ENCODE measurements at places on chromosomes 3 and 15. TPM values are rescaled to one million over a fixed set of nuclear protein-coding genes. Genes with fewer than 3 reads are reported as not detected.

The PGBD4 gene
- 2.4 TPM for total RNA-seq

DNA sequence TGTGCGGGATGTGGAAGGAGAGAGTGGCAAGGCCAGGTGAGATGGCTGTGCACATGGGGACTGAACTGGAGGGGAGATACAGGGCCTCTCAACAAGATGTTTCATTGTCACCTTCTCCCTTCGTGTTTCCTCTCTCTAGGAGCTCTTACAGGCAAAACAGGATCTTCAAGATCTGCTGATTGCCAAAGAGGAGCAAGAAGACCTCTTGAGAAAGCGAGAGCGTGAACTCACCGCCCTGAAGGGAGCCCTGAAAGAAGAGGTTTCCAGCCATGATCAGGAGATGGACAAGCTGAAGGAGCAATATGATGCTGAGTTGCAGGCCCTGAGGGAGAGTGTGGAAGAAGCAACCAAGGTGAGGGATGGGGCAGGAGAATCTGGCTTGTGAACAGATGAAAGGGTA, 85.2 kb downstream of the CGNL1 start:
- no peak for DNase-seq

GRCh38 chr15:33671456-33671855, 296.8 kb upstream of the CHRM5 start:
- DNase-seq: no peak

The CCDC13 gene
- 2.4 TPM for total RNA-seq

The MESP1 gene
- 2.2 TPM for total RNA-seq

The GOLGA6L7 gene
- total RNA-seq: not detected

GRCh38 chr15:63381301-63382204, at the start of gene CA12:
TSS of gene CA12 (minus strand) at chr15:63381846. CDS start at chr15:63381720, 126 bp downstream.
- DNase-seq: no peak

The PHC3 gene
- 38.2 TPM for total RNA-seq

DNA sequence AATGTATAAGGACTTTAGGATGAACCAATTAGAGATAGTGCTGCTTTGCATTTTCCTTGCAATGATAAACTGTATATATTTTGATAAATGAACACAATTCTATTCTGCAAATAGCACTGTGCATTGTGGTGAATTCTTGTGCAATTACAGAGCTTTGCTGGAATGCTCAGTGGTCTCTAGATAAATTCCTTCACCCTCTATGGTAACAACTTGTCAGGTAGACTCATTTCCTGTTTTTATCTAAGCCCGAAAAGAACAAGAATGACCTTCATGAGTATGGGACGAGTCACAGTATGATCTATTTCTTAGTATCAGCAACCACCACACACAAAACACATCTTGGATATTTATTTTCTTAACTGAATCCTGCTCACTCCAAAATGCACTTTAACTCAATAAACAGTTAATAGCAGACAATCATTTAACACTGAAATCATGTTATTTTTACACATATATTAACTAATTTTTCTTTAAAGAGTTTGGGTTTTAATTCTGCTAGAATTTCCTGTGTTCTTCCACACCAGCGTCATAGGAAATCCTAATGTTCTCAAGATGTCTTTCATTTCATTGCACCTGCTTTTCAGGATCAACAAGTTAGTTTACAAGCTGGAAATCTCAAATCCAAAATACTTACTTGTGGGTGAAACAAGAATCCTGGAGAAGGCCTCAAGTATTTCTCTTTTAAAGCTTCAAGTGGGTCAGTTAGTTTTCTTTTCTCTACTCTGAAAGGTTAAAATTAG, 551.2 kb downstream of the MECOM start:
- DNase-seq: no peak

The CP gene
- 7.4 TPM for total RNA-seq

The COL6A5 gene
- 0.14 TPM for total RNA-seq

- DNase-seq: no peak
These were observed 29.2 kb upstream of the UMPS start for GRCh38 chr3:124700880-124701684.

The ANKRD34C gene
- not detected for total RNA-seq

The FBXO40 gene
- total RNA-seq: not detected

GRCh38 chr3:123341-123740, 73.2 kb upstream of the CHL1 start:
- no peak for DNase-seq

DNA sequence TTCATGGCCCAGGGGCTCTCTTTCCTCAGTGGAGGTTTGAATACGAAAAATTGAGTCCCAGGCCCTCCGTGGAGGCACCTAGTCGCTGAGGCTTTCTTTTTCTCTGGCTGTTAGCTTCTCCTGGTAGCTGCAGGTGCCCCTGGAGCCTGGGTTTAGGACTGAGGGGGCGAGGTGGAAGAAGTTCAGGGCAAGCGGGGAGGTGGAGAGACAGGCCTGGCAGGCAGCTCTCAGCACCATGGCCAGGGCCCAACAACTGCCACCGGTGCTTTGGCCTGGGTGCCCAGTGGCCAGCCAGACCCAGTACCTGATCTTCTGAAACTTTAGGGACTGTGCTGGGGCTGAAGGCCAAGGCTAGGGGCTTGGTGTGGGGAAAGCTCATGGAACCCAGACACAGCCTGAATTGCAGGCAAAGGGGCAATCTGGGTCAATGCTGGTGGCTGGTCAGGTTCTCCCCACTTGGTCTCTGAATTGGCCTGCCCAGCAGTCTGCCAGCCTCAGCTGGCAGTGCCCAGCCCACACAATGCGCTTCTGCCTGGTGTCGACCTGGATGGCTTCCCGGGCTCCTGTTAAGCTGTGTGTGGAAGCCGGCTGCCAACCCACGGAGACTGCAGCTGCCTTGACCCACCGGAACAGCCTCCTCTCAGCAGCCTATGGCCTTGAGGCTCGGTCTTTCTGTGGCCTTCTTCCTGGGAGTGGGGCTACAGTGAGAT, 30.3 kb upstream of the POLG start:
- DNase-seq: no peak

- no peak for DNase-seq
These were observed 1013.1 kb downstream of the NTRK3 start for GRCh38 chr15:87243474-87243873.

- DNase-seq: no peak
These were observed 62.2 kb upstream of the P2RY1 start for GRCh38 chr3:152772674-152773225.

DNA sequence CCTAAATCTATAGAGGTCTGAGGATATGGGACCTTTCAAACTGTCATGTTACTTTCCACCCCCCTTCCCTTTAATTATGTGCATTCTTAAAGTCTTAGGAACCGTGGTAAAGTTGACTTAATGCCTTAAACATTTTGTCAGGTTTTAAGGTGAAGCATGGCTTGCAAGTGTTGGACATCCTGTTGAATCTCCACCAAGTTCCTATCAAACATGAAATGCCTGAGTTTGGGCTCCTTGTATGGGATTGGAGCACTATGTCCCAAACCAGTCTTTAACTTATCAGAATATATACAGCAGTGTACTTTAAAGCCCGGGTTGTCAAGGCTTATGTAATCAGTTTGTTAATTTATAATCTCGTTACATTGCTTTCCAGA, 1.1 kb downstream of the SNRK start:
- DNase-seq: no peak

The CHAC1 gene
- 7.8 TPM for total RNA-seq

GRCh38 chr3:152834191-152834775, 648 bp upstream of the P2RY1 start:
- no peak for DNase-seq

- no peak for DNase-seq
These were observed 39.3 kb upstream of the PRICKLE2 start for GRCh38 chr3:64264501-64265109.

The TMEM44 gene
- 22.8 TPM for total RNA-seq

DNA sequence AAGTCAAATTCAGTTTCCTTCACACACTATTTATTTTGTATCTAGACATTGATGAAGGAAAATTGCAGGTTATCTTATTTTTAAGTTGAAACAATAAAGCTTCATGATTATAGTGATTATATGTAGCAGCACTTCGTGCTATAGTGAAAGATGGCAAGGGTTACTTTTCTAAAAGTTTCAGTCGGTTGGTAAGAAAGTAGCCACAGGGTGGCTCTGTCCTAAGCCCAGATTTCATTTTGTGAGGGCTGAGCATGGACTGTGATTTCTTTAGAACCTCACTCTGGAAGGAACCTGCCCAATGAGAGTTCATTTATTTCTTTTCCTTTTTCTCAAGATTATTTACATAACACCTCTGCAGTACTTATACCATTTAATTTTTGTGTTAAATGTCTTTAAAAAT, 66.5 kb downstream of the NME9 start:
- no peak for DNase-seq

DNA sequence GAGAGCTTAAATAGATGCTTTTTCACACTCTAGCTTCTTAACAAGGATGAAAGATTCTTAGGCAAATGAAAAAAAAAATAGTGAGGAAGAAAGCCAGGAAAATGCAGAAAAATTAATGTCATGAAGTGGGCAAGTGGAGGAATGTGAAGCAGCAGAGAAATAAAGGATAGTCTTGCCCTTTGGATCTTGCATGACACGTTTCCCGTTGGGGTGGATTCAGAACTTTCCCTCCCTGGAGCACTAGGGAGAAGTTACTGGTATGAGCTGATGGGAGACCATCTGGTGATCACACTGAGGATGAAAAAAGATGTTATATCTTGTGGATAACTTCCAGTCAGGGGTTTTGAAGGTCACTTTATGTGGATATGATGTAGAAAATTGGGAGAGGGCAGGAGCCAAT, 361.8 kb upstream of the ROPN1 start:
- no peak for DNase-seq

DNA sequence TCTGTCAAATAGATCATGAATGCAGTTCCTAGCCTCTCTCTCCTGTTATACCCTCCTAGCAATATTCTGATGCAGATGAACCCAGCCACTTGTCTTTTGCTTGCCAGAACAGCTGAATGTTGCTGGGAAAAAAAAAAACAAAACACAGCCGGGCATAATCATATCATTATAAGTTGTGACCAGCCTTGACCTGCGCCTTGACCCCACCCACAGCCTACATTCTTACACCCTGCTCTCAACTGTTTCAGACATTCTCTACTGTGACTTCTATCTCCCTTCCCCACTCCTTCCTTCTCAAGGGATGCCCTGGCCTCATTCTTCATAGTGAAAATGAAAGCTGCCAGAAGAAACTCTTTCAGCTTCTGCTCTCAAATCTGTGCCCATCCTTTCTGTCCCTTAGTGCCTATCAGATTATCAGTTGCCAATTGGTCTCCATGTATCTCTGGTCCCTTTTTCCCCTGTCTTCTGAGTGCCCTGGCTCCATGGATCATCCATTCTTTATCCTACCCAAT, 389.1 kb upstream of the TPRG1 start:
- no peak for DNase-seq

- no peak for DNase-seq
These were observed 34.9 kb downstream of the MED12L start for GRCh38 chr3:151120409-151120808.

DNA sequence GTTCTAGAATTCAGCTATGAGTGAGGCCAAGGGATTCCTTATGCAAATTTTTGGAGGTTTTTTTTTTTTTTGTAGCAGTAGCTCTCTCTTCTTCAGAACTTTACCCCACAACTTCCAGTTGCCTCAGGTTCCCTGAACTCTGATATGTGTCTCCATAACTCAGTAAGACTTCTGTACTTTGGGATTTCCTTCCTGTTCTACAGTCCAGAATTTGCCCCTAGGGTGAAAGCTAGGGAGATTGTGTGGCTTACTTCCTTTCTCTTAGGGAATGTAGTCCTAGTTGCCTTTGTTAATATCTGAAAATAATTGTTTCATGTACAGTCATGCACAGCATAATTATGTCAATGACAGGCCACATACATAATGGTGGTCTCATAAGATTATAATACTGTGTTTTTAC, 30.8 kb downstream of the LRRC28 start:
- DNase-seq: no peak

- DNase-seq: no peak
These were observed 7.3 kb downstream of the CSRNP1 start for GRCh38 chr3:39146083-39146501.

GRCh38 chr15:36432161-36432560, 147.3 kb upstream of the CDIN1 start:
- no peak for DNase-seq

The C3orf85 gene
- total RNA-seq: 2.3 TPM

- DNase-seq: no peak
These were observed 459.7 kb upstream of the ZNF385D start for GRCh38 chr3:22210693-22211092.

Data from type B pancreatic cell (in vitro differentiated cells).